Thymus (tissue), 14 donors: ENCODE measurements at places on chromosomes 5 and 9.
A peak's percentile ranks its signal among the peaks of the same experiment; 100 is the strongest.

DNA sequence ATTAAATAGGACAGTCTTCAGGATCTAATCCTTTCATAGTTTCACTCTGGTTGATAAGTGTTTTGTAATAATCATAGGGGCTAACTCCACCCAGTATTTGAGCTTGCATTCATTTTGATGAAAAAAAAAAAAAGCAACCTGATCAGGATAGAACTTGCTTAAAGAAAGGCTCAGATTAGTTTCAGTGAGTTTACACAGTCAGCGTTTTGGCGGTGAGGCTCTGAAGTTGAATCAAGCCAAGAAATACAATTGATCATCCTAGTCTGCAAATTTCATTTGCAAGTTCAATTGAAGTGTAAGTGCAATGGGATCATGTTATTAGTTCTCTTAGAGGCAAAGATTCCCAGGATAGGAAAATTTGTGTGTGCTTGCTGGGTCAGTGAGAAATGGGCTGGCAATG lies 159.7 kb upstream of the ELL2 start:
- no peak for DNase-seq

DNA sequence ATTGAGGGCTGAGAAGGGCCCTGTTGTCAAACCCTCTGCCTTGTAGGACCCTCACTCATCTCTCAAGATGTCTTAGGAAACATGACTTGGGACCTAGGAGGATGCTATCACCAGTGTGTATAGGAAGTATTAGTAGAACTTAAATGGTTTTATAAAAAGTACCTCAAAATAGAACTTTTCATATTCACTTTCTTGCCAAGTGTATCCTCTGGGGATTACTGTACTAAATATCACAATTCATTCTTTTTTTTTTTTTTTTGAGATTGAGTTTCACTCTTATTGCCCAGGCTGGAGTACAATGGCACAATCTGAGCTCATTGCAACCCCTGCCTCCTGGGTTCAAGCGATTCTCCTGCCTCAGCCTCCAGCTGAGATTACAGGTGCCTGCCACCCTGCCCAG lies 56.2 kb downstream of the ARHGEF28 start:
- no peak for DNase-seq

DNA sequence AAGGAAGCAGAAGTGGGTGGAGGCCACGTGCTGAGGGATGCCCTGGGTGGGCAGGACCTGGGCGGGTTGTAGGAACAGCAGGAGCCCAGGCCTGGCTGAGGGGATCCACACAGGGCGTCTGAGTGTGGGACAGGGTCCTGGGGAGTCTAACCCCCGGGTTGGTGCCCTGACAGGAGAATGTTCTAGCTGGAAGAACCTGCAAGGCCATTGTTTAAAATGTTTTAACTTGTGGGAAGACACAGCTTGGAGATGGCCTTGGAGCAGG lies 33.9 kb upstream of the SUSD3 start:
- DNase-seq: no peak

- no peak for DNase-seq
Observed at GRCh38 chr9:127580879-127581475, 31.1 kb upstream of the STXBP1 start.

DNA sequence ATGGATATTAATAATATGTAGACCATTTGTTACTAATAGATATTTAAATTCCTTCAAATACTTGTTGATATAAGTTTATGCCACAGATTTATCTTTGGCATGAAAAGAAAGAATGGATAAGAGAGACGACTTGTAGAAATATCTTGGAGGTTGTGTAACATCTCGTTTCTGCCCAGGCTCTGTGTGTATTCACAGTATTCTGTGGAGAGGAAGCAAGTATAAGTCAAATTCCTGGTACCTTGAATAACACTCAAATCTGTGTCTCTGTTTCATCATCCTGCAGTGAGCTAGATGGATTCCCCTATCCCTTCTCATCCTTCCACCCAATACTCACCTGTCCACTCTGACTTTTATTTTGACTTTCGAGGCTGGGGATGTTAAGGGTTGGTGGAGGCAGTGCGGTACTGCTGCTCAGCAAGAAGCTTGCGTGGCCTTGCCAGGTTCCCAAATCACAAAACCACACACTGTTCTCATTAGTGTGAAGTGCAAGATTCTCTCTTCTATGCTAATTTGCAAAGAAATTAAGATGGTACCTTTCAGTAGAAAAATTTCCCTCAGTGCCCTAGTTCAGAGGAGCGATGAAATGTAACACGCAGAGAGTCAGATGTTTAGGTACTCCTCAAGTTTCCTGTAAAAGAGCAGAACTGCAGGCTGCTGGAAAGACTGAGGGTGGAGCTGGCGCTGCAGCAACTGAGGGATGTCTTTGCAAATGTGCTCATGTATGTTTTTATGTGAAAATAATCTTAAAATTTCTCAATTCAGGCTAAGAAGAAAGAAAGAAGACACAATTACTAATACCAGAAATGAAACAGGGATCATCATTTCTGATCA lies 42.6 kb upstream of the ANKRD18A start:
- DNase-seq: no peak

GRCh38 chr5:150000990-150001659 lies 586 bp downstream of the HMGXB3 start:
- DNase-seq: peak; percentile 7

GRCh38 chr5:31407921-31408693 lies 123.8 kb downstream of the DROSHA start:
- DNase-seq: no peak

DNA sequence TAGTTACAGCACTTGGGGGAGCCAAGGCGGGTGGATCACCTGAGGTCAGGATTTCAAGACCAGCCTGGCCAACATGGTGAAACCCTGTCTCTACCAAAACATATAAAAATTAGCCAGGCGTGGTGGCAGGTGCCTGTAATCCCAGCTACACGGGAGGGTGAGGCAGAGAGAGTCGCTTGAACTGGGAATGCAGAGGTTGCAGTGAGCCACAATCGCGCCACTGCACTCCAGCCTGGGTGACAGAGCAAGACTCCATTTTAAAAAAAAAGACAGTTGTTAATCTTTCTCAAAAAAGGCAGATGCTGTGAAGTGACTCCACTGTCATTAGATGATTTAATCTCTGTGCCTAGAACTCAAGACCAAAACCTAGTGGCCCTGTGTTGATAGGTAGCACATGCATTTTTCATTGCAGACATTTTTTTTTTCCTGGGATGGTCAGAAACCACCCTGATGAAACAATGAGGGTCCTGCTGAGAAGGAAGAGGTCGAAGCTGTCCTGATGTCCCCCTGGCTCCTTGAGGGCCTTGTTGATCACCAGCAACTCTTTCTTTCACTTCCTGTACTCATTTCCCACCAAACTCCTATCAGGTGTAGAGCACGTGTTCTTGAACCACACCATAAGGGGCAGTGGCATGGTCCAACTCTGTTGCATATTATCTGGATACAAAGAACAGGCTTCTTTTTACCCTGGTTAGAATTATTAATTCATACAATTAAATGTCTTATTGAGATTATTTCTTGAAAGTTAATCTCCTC lies 382.2 kb downstream of the ICE1 start:
- DNase-seq: no peak

GRCh38 chr5:7888901-7889300 lies 20.0 kb downstream of the MTRR start:
- DNase-seq: no peak

GRCh38 chr9:129867136-129868022 lies 32.1 kb downstream of the USP20 start:
- no peak for DNase-seq

GRCh38 chr9:65403721-65404120 lies 118.7 kb upstream of the FOXD4L5 start:
- no peak for DNase-seq

- no peak for DNase-seq
Observed at GRCh38 chr9:129801504-129801903, 1.5 kb upstream of the TOR1B start.

GRCh38 chr5:56316299-56316994 lies 83.3 kb upstream of the ANKRD55 start:
- no peak for DNase-seq

- DNase-seq: no peak
Observed at GRCh38 chr9:5500441-5501235, 9.7 kb upstream of the PDCD1LG2 start.

GRCh38 chr5:140468188-140468587 lies 66.6 kb downstream of the ANKHD1 start:
- no peak for DNase-seq

- no peak for DNase-seq
Observed at GRCh38 chr5:15515229-15515628, 15.2 kb downstream of the FBXL7 start.

GRCh38 chr9:113521693-113522255 lies 58.2 kb downstream of the RGS3 start:
- no peak for DNase-seq

DNA sequence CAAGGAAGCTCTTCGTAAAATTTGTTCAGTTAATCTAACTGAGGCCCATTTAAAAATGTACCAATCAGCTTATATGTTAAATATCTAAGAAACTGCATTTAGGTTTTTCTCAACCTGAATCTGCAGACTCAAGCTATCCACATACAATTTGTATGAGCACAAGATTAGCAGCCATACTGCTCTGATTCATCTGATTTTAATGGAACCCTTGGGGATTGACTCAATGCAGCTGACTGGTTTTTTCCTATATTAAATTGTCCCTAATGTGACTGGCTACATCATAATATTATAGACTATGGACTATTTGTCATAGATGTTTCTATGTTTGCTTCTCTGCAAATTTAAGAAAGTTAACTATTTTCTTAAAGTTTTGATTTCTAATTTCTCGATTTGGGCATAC lies 451.0 kb upstream of the TUSC1 start:
- no peak for DNase-seq

DNA sequence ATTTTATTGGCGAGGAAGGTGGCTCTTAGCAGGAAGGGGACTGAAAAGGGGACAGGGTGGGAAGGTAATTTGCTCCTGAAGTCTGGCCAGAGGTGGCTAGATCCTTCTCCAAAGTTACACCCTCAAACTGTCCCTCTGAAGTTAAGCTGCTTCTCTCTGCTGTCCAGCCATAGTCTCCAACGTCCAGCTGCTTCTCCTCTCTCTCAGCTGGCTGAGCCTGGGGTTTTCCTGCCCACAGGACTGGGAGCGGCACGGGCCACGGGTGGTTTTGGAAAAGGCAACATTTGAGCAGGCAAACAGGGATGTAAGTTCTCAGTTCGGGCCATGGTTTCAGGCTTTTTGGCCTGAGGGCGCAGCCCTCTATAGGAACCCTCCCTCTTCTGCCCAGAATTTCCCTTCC lies 128.3 kb downstream of the YIPF5 start:
- no peak for DNase-seq

DNA sequence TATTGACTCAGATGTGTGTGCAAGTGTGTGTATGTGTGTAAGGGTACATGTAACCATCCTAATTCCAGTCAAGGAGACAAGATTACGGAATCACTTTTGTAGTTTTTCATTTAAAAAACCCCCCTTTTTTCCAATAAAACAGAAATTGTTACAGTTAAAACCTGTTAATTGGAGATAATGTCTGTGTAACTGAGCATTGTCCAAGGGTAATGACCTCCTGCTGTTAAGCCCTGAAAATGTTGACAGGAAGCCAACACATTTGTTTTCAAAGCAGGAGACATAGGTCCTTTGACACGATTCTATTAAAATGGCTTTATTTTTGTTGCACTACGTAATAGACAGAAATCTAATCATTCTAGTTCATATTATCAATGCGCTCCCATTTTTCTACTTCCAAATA lies 457.3 kb upstream of the ARRDC3 start:
- no peak for DNase-seq

DNA sequence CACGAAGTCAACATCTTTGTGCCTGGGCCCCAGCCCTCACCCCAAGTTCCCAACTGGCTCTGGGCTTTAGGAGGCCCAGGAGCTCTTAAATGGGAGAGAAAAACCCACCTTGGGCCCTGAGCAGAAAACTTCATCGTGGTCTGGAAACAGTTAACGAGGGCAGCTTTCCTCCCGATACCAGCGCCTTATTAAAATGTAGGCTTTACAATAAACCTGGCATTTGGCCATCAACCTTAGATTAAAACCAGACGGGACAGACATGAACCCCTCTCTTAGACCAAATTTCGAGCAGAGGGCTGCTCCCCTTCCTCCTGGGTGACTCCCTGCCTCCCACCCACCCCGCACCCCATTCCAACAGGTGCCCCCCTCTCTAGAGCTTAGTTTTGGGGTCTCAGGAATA lies 39.4 kb downstream of the PRRX2 start:
- no peak for DNase-seq

DNA sequence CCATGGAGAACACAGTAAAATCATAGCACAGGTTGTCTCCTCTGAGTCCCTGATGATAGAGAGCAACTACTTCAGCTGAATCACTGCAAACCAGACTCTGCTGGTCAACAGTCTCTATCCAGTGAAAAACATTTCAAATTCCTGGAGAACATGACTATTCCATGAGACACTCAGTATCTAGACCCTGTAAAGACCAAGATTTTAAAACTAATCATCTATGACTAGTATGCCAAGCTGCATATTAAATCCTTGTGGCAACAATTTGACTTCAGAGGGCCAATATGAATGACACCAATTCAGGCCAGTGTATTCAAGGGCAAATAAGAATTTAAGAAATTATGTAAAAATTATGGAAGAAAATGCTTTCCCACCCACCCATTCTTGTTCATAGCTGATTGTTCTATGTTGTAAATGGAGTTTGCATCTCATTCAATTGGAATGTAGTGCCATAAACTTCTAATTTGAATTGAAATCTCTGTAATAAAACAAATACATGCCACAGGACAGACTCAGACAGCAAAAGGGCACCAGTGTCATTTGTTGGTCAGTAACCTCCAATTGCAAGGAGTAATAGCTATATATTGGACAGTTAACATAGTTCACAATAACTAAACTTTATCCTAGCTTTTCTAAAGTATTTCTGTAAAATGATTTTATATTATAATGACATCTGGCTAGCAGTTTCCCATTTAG lies 80.1 kb upstream of the LPAR1 start:
- no peak for DNase-seq

DNA sequence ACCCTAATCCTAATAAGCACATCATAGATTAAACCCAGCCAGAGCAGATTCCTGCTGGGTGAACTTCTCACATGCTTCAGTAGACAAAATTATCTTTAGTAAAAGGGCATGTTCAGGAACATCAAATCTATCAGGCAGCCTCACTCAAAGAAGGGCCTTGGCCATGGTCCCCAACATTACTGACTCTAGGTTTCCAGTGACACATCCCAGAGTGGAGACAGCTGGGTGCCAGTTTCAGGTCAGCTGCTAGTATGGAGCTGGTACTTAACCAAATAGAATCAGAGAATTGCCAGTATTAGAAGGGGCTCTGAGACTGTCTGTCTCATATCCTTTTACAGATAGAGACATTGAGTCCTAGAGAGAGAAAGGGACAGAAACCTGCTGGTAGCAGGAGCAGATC lies 44.1 kb upstream of the GALNT10 start:
- no peak for DNase-seq

GRCh38 chr9:80435591-80435990 lies 863.8 kb downstream of the TLE4 start:
- no peak for DNase-seq

- DNase-seq: no peak
Observed at GRCh38 chr9:14245901-14246525, 67.9 kb downstream of the NFIB start.

DNA sequence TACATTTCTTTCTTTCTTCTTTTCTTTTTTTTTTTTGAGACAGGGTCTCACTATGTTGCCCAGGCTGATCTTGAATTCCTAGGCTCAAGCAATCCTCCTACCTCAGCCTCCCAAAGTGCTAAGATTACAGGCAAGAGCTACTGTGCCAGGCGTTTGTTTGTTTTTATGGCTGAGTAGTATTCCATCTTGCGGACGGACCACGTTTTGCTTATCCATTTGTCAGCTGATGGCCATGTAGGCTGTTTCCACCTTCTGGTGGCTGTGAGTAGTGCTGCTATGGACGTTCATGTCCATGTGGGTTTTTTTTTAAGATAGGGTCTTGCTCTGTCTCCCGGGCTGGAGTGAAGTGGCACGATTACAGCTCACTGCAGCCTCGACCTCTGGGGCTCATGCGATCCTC lies 2.5 kb downstream of the DOK3 start:
- no peak for DNase-seq
